ENCODE measurements at places on chromosomes 12 and 14.

DNA sequence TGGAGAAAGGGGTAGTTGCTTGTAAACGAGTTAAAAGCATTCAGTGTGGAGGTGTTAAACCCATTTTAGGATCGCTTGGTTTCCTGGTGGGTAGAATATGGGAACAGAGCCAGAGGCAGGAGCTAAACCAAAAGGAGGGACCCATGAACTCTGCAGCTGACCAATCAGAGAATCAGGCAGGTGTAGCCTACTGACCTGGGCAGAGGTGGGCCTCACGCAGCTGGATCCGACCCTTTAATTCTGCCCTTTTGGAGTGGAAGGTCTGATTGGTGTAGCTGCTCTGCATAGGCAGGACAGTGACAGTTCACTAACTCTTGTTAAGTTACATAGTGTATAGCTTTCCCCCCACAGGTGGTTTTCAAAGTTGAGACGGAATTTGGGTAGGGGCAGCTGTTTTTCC lies 63.7 kb downstream of the GNS start:
- DNase-seq: no peak

GRCh38 chr12:50929831-50930230 lies 22.5 kb upstream of the HIGD1C start:
- no peak for DNase-seq

DNA sequence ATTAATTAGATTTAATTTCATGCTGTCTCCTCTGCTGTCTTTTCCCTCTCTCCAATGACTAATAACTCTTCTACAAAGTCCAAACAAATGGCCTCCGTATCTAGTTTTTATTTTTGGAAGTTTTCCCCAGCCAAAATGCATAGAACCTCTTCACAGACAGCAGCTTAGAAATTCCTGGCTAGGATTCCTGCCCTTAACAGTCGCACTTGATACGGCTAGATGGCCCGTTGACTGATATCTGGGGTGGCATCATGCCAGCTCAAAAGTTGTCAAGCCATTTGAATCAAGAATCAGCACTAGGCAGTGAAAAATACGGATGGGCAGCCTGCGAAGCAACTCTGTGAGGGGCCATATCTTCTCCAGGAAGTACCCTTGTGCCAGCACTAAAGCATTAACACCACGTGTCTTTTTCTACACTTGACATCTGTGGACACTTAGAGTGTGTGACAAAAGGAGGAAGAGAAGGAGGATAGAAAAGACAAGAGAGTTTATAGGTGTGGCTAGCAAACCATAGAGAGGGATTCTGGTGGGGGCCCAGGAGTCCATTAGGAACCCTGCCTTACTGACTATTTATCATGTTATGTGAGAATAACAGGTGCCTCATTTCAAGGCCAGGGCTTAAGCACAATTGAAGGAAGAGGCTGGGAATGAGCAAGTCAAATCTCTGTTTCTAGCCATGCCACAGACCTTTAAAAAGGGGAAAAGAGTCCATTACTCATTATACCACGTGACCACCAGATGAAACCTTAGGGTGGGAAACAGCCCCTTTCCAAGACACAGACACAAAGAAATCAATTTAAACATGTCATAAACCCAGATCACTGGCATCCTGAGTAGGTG lies 39.2 kb upstream of the KRR1 start:
- DNase-seq: no peak

- no peak for DNase-seq
Observed at GRCh38 chr14:81465507-81466228, 65.5 kb upstream of the STON2 start.

- DNase-seq: no peak
Observed at GRCh38 chr12:66516133-66516532, 162.7 kb downstream of the GRIP1 start.

DNA sequence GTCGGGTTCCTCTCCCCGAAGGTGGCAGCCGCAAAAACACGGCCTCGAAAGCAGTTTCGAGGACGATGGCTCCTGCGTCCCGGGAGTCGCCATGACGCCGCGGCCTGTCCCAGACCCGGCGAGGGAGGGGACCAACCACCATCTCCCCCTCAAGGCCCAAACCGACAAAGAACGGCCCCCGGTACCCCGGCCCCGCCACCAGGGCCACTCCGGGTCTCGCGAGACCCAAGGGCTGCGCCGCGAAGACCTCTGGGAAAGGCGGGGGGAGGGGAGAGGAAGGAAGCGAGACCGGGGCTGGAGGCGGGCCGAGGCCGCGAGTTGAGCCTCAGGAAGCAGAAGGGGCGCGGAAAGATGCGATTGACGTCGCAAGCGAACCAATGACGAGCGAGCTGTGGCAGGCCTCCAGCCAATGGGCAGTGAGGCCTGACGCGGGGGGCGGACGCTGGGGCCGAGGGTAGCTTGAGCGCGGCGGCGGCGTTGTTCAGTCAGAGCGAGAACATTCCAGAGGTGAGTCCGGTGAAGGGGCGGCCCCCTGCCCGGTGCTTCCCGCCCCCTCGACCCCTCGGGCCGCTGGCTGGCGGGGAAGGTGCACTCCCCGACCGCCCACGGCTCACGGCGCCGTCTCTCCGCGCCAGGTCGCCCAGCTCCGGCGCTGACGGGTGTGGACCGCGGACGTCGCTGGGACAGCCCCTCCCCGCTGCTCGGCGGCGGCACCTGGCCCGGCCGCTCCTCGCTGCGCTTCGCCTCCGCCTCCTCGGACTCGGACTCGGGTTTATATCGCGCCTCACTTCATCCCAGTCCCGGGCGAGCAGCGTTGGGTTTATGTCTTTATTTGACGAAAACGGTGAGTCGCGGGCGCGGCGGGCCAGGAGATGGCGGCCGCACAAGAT lies at the start of gene EIF5:
Gene EIF5, plus strand, starts transcription at position 484 of the 890 bp plus-strand sequence. CDS start 1,624 bp downstream, outside the sequence.
- DNase-seq: peak; percentile 99

DNA sequence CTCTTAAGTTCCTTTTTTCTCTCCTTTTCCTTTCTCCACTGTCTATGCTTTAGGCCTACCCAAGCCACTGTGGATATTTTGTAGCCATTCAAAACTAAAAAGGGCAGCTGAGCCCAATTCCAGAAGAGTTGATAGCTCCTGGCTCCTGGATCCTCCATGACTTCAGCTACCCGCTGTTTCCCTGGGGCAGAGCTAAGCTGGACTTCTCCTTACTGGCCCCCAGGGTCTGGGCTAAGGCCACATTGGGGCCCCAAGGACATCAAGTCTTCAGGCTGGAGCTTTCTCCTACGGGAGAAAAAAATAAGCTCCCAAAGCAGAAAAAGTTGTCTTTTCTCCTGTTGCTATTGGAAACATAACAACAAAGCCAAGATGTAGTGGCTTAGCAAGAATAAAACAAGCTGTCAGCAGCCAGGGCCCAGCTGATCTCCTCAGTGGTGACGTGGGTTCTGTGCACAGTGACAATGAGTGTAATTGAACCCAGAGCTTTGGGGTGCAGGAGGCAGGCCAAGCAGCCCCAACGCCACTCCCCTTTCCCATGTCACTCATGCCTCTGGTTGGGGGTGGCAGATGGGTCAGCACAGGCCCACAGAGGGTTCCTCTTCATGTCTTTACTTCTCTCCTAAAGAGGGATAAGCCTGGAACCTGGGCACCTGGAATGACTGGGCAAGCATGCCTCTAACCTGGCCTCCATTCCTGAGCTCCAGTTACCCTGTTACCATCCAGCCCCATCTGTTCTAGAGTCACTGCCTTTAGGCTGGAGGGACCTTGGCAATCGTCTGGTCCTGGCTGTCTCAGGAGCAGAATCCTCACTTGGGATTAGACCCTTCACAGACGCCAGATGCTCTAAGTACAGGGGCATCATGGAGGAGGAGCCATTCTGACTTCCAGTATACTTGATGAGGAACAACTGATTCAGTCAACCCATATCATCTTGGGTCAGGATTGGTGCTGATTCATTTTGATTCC lies 171.2 kb downstream of the ZFP36L1 start:
- no peak for DNase-seq

DNA sequence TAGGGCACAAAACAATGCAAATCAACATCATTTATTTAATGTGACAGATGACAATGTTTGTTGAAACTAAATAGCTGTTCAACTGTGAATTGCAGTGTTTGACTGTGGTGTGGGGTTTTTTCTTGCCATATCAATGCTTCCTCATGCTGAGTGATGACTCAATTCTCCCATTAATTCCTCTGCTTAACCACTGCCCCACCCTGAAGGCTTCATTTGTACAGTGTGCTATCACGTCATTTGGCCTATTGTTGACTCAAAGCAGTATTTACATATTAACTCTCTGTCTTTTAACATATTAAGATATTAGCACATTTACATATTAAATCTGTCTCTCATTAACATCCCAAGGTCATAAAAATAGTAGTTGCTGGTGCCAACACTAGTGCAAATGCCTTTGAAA lies 164.8 kb upstream of the NRXN3 start:
- no peak for DNase-seq

DNA sequence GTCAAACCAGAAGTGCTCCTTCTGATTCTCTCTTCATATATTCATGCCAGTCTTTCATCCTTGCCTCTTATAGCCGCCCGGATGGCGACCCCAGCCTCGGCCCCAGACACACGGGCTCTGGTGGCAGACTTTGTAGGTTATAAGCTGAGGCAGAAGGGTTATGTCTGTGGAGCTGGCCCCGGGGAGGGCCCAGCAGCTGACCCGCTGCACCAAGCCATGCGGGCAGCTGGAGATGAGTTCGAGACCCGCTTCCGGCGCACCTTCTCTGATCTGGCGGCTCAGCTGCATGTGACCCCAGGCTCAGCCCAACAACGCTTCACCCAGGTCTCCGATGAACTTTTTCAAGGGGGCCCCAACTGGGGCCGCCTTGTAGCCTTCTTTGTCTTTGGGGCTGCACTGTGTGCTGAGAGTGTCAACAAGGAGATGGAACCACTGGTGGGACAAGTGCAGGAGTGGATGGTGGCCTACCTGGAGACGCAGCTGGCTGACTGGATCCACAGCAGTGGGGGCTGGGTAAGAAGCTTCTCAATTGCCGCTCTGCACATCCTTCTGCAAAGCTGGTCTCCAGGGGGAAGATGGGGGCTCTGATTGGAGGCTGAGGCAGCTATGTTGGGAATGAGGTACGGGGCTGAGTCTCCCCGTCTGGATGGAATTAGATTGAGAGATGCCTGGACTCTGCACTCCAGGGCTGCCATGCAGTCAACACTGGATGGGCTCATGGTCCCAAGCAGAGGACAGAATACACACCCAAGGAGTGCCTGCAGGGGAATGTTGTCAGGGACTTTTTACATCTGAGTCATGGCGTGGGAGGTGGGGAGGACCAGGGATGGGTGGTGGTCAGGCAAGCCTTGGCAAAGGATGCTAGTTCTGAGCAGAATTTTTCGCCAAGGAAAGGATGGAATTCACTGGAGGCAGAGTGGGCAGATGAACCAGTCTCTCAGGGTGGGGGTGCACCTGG lies 1.3 kb downstream of the BCL2L2 start:
- no peak for DNase-seq

GRCh38 chr12:45587877-45588533 lies 141.5 kb upstream of the ARID2 start:
- no peak for DNase-seq

DNA sequence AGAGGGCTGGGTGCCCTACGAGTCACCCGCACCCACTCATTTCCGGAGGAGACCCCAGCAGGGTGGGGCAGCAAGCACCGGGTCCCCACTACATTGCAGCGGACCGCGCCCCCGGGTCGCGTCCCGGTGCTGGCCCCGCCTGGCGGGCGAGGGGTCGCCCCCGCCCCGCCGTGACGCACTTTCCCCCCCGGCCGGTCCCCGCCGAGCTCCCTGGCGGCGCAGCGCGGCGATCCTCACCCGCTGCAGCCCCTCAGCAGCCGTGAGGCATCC lies 106.1 kb downstream of the PRICKLE1 start:
- peak; percentile 19 for DNase-seq

DNA sequence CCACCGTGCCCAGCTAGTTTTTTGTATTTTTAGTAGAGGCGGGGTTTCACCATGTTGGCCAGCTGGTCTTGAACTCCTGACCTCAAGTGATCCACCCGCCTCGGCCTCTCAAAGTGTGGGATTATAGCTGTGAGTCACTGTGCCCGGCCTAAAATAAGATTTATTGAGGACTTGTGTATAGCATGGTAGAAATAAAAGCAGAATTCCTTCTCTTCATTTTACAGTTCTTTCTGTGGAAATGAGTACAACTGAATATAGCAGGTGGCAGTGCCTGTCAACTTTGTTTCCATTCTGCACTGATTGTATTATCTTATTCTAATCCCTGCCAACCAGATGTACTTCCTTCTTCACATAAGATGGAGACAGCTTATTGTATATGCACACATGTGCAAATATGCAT lies 41.0 kb downstream of the DIP2B start:
- DNase-seq: no peak

DNA sequence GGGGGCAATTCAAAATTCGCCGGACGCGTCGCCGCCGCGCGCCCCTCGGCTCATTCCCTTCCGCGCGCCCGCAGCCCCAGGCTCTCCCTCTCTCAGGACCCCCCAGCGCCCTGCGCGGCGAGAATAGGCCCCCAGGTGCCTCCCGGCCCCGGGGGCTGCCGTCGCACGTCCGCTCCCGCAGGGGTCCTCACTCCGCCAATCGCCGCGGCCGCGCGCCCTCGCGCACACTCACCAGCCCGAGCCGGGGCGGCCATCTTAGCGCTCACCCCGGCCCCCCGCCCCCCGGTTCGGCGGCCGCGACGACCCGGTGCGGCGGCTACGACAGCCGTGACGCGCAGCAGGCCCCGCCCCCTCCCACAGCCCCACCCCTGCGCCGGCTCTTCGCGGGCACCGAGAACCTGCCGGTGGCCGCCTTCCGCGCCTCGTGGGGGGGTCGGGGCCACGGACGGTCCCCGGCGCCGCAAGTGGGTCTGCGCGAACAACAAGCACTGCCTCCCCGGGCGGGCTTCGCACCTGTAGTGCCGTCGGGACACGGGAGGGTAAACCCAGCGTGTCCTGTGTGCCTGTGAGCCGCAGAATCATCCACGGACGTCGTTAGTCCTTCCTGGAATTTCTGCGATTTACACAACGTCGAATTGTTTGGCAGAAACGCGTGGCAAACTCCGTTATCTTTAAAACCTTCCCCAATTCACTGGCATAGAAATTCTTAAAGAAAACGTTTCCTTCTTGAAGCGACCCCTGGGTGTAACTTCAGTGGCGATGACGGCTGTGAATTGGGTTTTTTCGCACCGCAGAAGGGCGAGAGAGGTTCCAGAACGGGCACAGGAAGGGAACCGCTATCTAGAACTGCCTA lies 2.5 kb downstream of the USP44 start:
- DNase-seq: peak; percentile 70

GRCh38 chr14:58571769-58572472 lies 65.8 kb upstream of the DACT1 start:
- peak; percentile 70 for DNase-seq

GRCh38 chr14:50357124-50357523 lies 39.6 kb downstream of the CDKL1 start:
- DNase-seq: no peak

DNA sequence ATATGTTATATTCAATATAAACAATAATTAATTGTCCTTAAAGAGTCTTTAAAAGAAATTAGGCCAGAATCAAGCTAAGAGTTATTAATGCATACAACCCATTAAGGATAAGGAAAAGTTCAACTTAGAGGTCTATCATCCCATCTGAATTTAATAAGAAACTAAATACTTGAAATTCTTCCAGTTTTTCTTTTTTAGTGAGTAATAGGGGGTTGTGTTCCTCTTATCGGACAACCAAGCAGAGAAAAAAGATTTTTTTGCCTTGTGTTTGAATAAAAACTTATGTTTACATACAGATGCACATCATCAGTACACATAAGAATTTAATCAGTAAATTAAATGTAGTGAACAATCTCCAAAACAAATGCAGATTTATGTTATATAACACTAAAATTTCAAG lies 32.5 kb downstream of the PAWR start:
- no peak for DNase-seq
